Kidney tubule cell (primary cell): ENCODE measurements at places on chromosomes 5 and 9.
A peak's percentile ranks its signal among the peaks of the same experiment; 100 is the strongest.

DNA sequence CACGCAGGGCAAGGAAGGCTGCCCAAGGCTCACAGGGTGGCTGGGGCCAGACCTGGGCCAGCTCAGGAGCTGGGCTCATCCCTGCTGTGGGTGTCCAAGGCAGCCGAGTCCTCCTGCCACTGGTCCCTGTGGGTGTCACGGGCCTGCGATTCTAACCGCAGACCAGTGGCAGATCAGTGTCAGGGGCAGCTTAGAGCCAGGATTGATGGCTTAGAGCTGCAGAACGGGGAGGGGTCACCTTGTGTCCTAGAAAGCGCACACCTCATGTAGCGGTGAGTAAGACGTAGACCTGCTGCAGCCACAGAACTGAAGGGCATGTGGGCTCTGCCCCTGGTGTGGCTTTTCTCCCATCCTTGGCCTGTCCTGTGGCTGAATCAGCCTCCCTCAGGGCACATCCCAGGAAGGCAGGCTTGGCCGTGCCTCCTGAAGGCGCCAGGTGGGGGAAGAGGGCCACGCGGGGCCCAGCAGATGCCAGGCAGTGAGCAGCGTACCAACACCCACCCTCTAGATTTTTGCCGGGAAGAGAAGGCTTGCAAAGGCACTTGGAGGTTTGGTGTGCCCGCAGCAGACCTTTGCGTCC lies 78.3 kb upstream of the FCN2 start:
- no peak for DNase-seq

DNA sequence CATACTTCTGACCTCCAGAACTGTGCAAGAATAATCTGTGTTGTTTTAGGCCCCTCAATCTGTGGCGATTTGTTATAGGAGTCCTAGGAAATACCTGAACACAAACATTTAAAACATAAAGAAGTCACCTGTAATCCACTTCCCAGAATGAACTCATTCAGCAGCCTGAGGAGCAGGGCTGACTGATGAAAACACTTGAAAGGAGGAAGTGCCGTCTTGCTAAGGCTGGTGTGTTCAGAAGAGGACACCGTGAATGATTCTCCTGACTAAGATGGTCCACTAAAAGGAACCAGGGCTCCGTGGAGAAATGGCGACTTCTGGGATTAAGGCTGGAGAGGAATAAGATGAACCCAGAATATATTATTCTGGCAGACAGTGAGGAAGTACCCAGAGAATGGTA lies 18.7 kb upstream of the MARCHF6 start:
- DNase-seq = no peak

DNA sequence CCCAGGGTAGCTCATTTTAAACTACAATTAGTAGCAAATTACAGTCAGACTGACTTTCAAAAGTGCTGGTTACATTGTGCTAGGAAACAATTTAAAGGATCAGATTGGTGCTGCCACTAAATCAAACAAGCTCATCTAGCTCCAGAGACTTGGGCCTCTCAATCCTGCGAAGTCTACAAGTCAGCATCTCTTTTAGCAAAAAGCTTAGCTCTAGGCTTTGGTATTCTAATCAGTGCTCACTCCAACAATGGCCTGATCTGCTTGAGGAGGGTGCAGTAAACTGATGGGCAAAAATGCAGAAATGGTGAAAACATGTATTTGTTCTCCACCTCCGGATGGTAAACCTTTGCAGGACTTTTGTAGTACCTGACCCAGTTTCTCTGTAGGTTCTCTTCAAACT lies 47.0 kb upstream of the SEMA6A start:
- no peak for DNase-seq

- no peak for DNase-seq
These were observed 152.3 kb upstream of the KLF9 start for GRCh38 chr9:70566751-70567150.

GRCh38 chr9:107467416-107467815 lies 22.2 kb downstream of the KLF4 start:
- DNase-seq = no peak

DNA sequence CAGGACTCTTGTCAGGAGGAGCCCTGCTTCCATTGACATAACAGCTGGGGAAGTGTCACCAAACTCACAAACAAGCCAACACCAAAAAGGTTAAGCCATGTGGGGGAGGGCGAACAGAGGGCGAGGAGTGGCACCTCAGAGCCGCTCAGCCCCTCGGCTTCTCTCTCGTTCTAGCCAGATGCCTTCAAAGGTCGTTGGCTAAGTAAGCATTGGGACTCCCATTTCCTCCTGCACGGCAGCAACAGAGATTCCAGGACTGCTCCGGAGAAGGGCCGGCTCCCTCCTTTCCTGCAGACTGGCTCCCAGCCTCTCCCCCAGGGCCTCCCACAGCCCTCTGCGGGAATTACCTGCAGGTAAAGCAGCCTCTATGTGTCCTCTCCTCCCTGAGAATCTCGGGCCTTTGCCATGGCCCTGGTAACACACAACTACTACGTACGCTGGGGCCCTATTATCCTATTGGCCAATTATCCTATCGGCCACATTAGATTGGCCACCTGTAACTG lies 52.1 kb upstream of the RNU6ATAC start:
- DNase-seq = no peak

GRCh38 chr9:105216440-105217178 lies 27.8 kb upstream of the SLC44A1 start:
- no peak for DNase-seq

DNA sequence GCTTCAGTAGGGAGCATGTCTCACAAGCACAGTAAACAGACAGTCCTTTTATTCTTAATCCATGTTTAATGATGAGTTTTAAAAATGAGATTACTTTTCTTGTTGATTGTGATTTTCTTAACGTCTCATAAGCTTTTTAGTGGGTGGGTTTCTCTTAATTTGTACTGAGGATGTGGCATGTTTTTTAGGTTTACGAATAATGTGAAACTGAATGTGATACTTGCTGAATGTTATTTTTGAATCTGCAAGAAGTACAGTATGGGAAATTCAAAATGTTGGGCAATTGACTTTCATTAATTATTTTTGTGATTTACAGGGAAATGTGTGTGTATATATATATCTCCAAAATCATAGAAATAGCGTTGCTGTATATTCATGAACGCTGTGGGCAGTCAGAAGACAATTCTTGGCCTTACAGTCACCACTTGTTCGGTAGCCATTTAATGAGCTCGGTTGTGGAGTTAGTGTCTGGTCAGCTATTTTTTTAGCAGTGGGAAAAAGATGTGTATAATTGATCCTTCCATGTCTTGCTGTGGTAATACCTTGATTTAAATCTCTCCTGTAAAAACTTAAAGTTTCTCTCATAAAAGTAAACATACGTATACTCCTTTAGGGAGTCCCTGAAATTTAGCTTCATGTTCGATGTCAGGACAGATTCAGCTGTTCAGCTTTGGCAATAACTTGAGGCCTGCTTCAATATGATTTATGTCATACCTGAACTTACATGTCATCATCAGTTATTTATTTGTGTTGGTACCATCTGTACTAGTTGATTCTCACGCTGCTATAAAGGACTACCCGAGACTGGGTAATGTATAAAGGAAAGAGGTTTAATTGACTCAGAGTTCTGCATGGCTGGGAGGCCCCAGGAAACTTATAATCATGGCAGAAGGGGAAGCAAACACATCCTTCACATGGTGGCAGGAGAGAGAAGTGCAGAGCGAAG lies 15.0 kb downstream of the ICE1 start:
- DNase-seq = no peak

- no peak for DNase-seq
These were observed 91.1 kb upstream of the CACNA1B start for GRCh38 chr9:137786511-137786920.

GRCh38 chr5:152499814-152500535 lies 94.9 kb upstream of the NMUR2 start:
- peak; percentile 81 for DNase-seq

DNA sequence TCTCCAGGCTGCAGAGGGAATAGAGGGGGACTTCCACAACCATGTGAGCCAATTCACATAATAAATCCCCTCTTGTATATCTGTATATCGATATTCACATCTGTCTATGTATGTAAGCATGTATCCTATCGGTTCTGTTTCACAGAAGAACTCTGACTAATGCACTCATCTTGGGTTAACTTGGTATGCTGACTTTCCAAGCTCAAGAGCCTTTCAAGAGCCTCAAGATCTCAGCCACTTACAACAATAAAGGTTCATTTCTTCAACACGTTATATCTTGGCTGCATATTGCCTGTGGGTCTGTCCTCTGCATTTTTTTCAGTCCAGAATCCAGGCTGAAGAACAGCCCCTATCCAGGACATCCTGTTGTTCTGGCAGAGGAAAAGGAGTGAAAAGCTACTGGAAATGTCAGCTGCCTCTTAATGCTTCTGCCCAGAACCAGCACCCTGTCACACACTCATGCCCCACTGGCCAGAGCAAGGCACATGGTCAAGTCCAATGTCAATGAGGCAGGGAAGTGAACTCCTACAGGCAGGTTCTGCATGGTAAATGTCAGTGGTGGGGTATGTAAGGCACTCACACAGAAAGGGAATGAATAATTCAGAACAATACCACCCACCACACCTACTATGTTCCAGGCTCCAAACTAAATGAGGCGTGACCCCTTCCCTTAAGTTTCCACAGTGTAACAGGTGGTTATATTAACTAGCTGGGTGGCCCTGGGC lies 91.6 kb upstream of the ICE1 start:
- DNase-seq = peak; percentile 76
